ENCODE measurements at places on chromosomes 3 and 15.

DNA sequence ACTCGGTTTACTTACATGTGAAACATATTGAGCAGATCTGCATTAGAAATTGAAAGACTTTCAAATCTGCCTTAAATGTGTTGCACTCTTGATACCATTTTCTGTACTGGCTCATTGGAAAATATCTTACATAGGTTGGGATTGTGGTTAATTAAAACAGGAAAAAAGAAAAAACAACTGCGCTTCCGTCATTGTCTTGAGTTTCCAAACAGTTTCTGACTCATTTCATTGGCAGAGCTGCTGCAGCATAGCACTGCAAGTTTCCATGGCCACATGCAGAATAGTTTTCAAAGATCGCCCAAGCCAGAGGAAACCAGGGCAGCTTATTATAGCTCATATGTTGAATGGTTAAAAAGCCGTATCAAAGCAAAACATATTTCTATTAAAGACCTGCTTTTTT, 446.6 kb upstream of the BCHE start:
- DNase-seq: peak; percentile 89

- DNase-seq: no peak
Measured at GRCh38 chr15:50320504-50320903, 34.5 kb downstream of the GABPB1 start.

DNA sequence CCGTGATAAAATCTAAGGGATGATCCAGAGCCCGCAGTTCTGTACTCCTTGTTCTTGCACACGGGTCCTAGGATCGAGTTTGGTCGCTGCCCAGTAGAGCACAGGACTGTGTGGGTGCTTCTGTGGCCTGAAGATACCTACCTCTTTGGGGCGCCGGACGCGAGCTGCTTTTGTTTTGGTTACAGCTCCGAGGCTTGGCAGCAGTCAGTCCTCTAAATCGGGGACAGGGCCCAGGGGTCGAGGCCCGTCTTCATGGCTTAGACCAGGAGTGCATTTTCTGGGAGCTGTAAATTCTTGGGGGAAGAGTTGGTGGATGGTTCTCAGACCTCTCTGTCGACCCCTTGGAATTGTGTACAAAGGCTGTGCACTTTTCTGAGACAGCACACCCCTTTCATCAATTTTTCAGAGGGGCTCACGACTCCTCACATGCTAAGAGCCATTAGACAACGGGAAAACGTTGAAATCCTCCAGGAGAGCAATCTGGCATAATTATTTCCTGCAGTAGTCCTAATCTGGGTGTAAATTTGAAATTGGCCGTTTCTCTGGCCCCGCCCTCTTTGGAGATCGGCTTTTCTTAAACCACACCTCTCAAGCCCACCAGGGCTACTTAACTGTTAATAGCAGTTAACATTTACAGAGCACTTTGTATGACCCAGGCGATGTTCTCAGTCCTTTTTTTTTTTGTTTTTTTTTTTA, 928 bp downstream of the CEP97 start:
- peak; percentile 59 for DNase-seq

DNA sequence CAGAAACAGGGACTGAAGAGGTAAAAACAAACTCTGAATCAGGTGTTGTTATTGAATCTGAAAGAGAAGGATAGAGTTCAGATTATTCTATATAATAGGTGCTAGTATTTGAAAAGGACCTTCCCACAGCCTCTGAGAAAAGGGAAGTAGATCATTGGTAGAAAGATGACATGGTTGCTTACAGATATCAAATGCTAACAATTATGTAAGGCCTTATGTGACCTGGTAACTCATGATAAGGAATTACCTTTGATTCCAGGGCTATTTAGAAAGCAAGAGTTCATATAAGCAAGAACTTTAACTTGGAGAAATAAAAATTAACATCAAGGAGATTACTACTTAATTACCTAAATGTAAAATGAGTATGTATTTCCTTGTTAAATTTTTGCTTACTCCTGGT, 7.6 kb downstream of the SLC27A2 start:
- DNase-seq: no peak

DNA sequence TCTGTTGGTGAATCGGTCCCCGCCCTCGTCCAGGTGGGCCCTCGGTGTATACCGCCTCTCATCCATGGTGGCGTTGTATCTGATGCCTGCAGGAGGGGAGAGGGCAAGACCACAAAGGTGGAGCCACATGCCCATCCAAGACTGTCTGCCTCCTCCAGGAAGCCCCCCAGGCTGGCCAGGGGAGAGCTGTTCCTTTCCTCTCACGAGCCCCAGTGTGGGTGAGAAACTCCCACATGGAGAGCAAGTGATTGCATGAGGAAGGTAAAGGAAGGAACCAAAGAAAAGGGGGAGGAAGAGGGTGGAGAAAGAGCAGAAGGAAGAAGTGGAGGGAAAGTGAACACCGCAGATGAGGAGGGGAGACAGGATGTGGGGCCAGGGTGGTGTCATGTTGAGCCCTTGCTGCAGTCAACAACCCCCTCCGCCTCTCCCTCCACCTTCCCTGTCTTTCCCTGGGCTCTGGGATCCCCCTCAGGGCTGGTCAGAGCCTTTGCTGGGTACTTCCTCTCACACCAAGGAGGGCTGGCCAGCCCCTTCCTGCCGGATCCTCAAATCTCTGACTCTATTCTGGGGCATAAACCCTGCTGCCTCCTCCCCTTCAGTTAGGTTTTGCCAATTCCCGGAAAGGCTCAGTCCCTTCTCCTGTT, 49.3 kb downstream of the FEM1B start:
- DNase-seq: no peak

DNA sequence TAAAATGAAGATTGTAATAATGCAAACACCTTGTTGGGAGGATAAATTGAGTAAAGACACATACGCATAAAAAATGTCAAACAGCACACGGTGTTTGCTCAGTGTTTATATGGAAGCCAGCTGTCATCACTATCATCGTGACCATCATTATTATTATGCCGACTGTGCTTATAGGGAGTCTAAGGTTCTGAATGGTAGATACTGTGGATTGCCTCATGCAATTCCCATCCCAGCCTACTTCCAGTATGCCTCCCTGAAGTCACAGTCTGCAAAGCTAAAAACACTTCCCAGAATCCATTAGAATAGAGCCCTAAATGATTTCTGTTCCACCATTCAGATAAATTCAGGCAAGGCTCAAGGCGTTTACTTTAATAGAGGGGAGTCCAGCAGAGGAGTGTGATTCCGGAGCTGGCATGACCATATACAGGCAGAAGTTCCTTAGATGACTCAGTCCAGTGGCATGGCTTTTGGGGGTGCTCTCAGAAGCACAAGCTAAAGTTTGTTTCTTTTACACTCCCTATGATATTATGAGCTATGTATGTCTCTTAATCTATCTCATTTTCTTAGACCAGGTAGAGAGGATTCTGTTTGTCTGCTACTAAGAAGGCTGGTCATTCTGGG, 148.7 kb downstream of the MEX3B start:
- peak; percentile 81 for DNase-seq

DNA sequence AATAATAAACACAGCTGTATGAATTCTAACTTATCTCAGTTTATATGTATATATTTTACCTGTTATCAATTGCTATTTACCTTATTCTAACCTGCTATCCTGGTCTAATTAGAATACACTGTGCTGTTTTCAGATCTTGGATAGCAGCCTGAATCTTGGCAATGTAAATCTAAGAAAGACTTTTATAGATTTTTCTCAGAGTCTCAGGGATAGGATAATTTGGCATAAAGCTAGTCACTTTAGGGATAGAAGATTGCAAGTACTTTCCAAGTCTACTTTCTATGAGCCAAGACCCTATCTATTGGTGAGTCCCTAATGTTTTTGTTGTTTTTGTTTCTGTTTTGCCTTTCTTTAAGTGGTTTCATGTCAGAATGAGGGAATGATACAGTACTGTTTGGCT, 695.7 kb downstream of the NAALADL2 start:
- no peak for DNase-seq

DNA sequence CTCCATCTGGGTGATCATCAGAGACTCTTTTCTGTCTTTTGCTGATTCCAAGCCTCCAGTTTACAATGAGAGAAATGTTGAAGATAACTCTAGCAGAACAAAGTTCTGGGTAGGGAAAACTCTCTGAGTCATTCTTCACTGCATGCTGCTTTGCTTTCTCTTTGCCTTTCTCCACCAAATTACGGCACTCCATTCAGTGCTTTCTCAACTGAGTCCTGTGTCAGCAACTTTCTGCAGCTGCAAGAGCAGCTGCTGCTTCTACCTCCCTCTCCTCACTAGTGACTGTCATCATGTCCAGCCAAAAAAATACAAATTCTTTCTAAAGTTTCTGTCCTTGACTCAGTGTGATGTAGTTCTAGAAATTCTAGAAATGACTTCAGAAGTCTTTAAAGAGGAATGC, 953.8 kb downstream of the IGSF11 start:
- DNase-seq: peak; percentile 25

GRCh38 chr3:31025541-31025940, 131.1 kb upstream of the GADL1 start:
- no peak for DNase-seq

- peak; percentile 50 for DNase-seq
Measured at GRCh38 chr3:175988401-175988800, 1129.3 kb downstream of the NAALADL2 start.

DNA sequence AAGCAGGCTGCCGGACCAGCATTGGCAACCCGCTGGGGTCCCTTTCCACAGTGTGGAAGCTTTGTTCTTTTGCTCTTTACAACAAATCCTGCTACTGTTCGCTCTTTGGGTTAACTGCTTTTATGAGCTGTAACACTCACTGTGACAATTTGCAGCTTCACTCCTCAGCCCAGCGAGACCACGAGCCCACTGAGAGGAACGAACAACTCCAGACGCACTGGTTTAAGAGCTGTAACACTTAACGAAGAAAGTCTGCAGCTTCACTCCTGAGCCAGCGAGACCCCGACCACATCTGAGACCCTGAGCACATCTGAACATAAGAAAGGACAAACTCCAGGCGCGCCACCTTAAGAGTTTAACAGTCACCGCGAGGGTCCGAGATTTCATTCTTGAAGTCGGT, 10.7 kb upstream of the CCR4 start:
- no peak for DNase-seq

- no peak for DNase-seq
Measured at GRCh38 chr3:46549989-46550388, 16.1 kb downstream of the LRRC2 start.

- DNase-seq: no peak
Measured at GRCh38 chr15:31274496-31275330, 51.9 kb upstream of the KLF13 start.
